Activated T-cell treated with anti-CD3 and anti-CD28 coated beads for 48 hours (primary cell): ENCODE measurements at places on chromosomes 7 and 10.
A peak's percentile ranks its signal among the peaks of the same experiment; 100 is the strongest.

DNA sequence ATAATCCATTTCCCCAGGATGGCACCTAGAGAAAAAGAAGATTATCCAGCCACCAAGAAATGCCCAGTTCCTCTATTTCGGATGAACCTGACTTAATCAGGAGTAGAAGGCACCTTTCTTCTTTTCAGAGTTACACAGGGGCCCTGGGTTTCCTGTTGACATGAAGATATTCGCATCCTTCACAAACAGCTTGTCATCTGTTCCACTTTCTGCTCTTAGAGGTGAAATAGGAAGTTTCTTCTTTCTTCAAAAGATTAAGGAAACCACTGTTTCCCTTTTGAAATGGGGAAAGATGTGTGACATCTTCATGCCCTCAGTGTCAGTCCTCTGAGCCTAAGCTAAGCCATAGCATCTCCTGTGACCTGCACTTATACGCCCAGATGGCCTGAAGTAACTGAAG, 39.1 kb upstream of the RAB18 start:
- no peak for DNase-seq

GRCh38 chr7:68439897-68440296, 1158.4 kb upstream of the AUTS2 start:
- no peak for DNase-seq

GRCh38 chr10:49666054-49666615, 13.3 kb upstream of the C10orf53 start:
- DNase-seq, result no peak

GRCh38 chr10:106917452-106918055, 247.0 kb downstream of the SORCS1 start:
- DNase-seq, result no peak

- no peak for DNase-seq
Measured at GRCh38 chr7:12378389-12378788, 25.3 kb downstream of the VWDE start.

GRCh38 chr10:123563994-123564393, 102.2 kb upstream of the GPR26 start:
- no peak for DNase-seq

GRCh38 chr7:55096323-55096722, 77.5 kb downstream of the EGFR start:
- no peak for DNase-seq

GRCh38 chr10:75959209-75959608, 527.8 kb downstream of the LRMDA start:
- DNase-seq, result no peak

- no peak for DNase-seq
Measured at GRCh38 chr10:118669020-118669791, 73.8 kb upstream of the PRLHR start.

GRCh38 chr7:9242636-9243035, 809.2 kb downstream of the NXPH1 start:
- DNase-seq, result no peak

- no peak for DNase-seq
Measured at GRCh38 chr7:45663965-45664633, 89.9 kb downstream of the ADCY1 start.

- DNase-seq, result no peak
Measured at GRCh38 chr10:87841186-87841585, 22.1 kb downstream of the KLLN start.

- peak; percentile 37 for DNase-seq
Measured at GRCh38 chr10:100827819-100828737, 82.7 kb downstream of the PAX2 start.

DNA sequence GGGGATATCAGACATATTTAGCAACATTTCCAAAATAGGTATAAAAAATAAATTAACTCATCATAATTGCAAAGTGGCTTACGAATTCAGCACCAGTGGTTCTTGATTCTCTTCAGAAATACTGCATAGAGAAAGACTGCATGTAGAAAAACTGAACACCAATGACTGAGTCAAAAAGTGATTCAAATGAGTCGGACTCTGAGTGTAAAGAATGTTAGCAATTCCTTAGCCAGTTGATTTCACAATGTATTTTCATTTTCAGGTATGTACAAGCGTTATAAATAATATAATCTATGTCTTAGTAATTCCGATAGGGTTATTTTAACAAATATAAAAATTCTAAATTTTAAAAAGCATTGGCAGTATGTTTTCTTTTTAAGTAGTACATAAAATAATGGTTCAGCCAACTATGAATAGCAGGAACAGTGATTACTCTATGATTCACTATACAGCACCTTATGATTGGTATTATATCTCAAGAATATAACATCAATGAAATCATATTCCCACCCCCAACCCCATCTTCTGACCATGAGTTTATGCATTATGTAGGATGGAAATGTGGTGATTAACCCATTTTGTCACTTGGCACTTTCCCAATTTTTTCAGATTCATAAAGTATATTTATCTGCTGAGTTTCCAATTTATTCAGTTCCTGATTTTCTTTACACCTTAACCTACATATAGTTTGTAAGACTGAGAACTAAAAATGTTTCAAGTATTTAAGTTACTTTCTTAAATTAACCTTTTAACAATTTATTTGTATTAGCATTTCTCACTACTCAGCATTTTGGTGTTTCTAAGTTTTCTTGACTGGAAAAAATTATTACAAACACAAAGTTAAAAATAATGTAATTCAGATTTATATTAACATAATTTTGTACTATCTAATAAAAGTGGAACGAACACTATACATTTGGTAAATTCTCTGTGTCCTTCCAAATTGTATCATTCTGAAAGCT, 33.9 kb downstream of the DNAJC1 start:
- DNase-seq, result no peak

- no peak for DNase-seq
Measured at GRCh38 chr7:131076711-131077181, 250.9 kb upstream of the MKLN1 start.

GRCh38 chr10:52570490-52570889, 202.1 kb downstream of the MBL2 start:
- DNase-seq, result no peak

DNA sequence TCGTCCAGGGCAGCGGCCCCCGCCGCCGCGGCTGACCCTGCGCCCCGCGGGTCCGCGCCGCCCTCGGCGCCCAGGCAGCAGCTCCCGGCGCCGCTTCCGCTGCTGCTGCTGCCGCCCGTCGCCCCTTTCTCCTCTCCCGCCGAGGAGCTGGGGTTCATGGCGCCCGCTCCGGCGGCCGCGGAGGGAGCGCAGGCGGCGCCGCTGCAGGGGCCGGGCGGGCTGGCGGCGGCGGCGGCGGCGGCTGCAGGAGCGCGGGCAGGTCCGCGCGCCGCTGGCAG, 286 bp downstream of the DGKI start:
- DNase-seq, result no peak

GRCh38 chr7:133545618-133546017, 292.7 kb downstream of the EXOC4 start:
- no peak for DNase-seq

DNA sequence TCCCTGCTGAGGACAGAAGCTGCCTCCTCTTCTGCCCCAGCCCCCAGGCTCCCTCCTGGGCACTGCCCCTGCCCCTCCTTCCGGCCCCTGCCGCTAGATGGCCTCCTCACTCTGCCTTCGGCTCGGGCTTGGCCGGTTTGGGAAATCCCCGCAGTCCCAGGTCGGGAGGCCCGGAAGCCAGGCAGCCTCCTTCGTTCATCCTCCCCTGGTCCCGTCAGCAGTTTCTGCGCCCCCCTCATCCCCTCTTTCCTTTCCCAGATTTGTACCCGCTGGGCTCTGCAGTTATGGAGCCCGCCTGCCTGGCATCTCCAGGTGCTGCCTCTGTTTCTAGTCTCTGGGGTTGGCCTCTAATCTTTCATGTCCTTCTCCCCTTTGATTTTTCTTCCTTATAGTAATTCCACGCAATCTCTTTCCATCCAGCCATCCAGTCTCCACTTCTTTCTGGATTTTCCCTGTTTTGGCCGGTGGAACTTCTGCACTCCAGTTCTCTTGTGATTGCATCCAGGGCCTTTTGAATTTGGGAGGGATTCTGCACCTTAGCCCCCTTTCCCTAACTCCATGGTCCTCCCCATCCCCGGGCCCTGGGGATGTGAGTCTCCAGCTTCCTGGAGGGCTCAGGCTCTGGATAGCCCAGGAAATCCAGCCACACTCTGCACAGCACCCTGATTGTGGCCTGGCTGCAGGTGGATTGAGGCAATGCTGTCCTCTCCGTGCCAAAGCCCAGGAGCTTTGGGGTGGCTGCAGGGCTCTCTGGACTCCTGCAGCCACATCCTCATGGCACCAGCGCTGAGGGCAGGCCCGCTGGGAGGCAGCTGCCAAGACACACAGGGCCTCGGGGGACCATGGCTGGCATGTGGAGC, 3.3 kb upstream of the SHH start:
- peak; percentile 71 for DNase-seq

GRCh38 chr10:11169976-11170375, 152.3 kb downstream of the CELF2 start:
- no peak for DNase-seq

DNA sequence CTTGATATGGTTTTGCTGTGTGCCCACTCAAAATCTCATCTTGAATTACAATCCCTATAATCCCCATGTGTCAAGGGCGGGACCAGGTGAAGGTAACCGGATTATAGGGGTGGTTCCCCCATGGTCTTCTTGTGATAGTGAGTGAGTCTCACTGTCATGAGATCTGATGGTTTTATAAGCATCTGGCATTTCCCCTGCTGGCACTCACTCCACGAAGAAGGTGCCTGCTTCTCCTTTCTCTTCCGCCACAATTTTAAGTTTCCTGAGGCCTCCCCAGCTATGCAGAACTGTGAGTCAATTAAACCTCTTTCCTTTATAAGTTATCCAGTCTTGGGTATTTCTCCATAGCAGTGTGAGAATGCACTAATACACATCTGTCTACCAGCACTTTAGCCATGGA, 109.5 kb upstream of the SDK1 start:
- DNase-seq, result no peak

DNA sequence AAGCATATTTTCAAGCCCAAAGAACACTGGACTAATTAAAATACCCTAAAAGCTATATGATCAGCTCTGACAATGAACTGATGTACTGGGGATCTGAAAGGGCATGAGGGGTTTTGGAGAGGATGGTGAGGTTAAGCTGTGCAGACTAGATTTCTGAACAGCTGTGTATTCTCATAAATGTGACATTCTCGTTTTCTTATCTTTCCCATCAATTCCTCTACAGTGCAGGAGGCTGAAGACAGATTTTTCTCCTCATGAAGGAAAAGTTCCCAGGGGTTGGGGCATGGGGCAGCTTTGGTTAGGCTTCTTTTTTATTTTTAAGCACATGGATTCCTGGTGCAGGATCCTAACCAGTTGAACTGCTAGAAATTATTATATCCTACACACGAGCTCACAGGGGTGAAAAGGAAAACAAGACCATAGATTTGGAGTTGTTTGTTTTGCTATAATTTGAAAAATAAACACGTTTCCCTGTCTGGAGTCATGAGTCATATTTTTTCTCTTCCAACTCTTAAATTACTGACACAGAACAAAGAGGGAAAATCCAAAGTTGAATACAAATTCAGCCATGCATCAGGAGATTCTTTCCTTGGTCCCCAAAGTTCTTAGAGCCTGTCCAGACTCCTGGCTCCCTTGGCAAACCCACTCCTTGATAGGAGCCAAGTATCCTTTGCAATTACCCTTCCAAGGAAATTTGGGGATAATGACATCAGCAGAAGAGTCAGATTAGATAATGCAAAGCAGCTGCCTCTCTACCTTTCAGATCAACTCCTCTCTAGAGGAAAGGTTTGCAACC, 147.7 kb upstream of the NPVF start:
- no peak for DNase-seq

GRCh38 chr10:92052741-92053140, 129.2 kb downstream of the BTAF1 start:
- no peak for DNase-seq
